ENCODE measurements at places on chromosomes 16 and 17.

GRCh38 chr16:6682142-6682811, 650.4 kb upstream of the RBFOX1 start:
- DNase-seq, result peak; percentile 12

- no peak for DNase-seq
These were observed 12.2 kb downstream of the GAN start for GRCh38 chr16:81327011-81327410.

GRCh38 chr16:48574766-48575165, 35.2 kb downstream of the N4BP1 start:
- no peak for DNase-seq

DNA sequence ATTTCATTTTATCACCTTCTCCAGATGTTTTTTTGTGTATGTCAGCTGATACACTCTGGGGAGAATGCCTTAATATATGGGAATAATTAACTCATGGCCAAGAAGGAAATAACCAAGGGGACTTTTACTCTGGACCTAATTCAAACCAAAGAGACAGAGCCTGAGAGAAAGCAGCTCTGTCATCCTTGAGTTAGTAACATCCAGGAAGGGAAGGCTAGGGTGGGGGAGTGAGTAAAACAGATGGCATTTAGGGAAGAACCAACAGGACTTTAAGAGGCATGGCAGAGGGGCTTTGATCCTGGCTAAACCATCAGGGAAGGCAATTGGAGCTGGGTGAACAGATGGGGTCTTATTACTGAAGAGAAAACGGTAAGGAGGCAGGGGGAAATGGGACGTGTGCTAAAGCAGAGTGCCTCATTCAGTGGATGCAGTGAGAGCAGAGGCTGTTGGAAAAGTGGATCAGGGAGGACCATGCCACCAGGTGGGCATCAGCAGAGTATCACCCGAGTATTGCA, 2.5 kb upstream of the SMPD3 start:
- DNase-seq, result no peak

GRCh38 chr17:29825604-29826003, 104.4 kb downstream of the SSH2 start:
- DNase-seq, result peak; percentile 26

DNA sequence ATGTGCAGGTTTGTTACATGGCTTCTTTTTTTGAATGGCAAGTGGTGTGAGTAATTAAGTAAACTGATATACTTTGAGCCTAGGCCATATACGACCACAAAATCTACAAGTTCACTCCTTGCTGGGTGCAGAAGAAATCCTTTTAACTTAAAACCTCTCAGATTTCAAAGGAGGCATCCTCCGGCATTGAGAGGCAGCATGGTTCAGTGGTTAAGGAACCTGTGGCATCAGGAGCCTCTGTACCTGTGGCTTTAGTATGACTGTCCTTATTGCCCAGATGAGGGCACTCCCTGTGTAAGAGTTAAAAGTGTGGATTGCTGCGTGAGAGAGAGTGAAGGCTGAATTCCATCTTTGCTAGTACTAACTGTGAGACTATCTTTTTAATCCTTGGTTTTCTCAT, 3.3 kb downstream of the NLRP1 start:
- DNase-seq, result no peak

GRCh38 chr16:53090286-53090590, 35.4 kb downstream of the CHD9 start:
- no peak for DNase-seq

DNA sequence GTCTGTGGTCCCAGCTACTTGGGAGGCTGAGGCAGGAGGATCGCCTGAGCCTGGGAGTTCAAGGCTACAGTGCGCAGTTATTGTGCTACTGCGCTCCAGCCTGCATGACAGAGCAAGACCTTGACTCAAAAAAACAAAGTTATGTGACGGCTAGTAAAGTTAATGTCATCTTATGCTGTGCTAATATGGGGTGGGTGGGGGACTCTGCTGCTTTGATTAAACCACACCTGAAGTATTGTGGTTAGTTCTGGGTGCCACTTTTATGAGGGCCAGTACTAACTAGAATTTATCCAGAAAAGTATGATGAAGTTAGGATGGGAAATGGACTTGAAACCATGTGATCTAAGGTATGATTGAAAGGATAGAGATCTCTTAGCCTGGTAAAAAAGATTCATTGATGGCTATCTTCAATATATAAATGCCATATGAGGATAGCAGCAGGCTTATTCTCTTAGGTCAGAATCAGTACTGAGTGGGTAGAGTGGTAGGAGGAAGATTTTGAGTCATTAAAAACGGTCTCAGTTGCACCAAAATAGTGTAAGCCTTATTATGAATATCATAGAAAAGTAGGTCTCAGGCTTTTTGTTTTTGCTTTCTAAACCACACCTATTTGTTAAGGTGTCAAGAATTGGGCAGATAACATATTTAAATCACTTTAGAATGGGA, 5.6 kb downstream of the WSB1 start:
- DNase-seq, result no peak

GRCh38 chr17:17103160-17103559, 60.9 kb downstream of the MPRIP start:
- no peak for DNase-seq

- DNase-seq, result no peak
These were observed 39.5 kb downstream of the SMARCE1 start for GRCh38 chr17:40608061-40608581.

DNA sequence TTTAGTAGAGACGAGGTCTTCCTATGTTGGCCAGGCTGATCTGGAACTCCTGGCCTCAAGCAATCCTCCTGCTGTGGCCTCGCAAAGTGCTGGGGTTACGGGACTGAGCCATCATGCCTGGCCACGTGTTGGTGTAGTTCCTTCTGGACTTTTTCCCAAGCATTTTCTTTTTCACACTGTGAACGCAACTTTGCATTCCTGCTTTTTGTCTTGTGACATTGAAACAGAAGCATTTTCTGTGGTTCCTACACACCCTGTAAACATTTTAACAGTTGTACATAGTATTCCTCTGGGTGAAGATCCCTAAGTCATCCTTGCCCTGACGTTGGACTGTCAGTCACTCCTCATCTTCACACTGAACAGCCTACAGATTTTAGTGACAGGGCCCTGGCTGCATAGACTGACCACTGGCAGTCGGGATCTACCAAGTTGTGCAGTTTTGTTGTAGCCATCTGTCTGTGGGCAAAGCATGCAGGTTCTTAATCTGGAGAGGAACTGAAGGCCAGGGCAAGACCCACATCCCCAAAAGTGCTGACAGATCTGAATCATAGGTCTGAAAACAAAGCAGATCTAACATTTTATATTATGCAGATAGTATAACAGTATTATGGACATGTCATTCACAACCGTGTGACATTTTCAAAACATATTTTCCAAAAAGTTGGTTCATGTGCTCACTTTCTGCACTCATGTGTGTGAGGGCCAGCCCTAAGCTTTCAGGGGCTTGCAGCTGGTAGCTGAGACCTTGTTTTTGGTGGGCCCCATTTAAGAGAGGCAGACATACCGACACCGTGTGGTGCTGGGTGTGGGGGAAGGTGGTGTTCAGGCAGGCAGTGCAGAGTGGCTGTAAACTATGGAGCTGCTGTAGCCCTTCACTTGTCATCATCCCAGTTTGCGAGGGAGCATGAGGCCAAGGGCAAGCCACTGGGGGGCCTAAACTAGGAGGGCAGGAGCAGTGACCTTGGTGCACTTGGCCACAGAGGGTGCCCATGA, 59.9 kb downstream of the EPN2 start:
- DNase-seq, result no peak

DNA sequence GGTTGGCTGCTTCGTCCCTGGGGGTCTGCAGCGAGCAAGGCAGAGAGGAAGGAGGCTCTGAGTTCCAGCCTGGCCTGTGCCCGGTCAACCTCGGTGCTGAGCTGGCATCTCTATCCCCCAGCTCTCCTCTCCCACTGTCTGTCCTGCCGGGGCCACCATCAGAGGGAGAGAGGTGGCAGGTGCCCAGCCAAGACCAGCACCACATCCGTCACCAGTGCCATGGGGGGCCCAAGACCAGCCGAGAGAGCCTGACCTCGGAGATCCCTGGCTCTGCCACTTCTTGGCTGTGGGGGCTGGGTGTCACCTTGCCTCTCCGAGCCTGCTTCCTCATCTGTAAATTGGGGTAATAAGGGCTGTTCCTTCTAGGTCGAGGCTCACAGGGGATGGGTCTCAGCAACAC, 560 bp upstream of the P2RX1 start:
- no peak for DNase-seq

DNA sequence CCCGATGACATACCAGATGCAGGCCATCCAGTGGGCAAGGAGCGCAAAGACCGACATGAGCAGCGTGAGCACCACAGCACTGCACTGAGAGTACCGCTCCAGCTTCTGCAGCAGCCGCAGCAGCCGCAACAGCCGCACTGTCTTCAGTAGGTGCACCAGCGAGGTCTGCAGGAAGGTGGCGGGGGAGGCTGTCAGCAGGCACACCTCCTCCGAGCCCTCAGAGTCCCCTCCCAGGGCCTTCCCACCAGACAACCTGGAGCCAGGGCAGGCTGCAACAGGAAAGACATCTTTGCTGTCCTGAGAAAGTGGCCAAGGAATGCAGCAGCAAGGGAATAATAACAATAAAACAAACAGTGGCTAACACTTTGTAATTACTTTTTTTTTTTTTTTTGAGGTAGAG, 9.1 kb downstream of the KCNH4 start:
- no peak for DNase-seq

- DNase-seq, result no peak
These were observed 4.0 kb upstream of the CDK5R1 start for GRCh38 chr17:32482568-32483320.

GRCh38 chr17:77846531-77847085, 111.9 kb upstream of the TNRC6C start:
- DNase-seq, result no peak

GRCh38 chr17:37744961-37745800, at the start of gene HNF1B:
HNF1B (minus strand) TSS chr17:37745059; CDS start chr17:37744884, 175 bp downstream.
- peak; percentile 81 for DNase-seq

GRCh38 chr16:27703545-27703944, 153.6 kb downstream of the KATNIP start:
- DNase-seq, result no peak

All from mucosa of gallbladder (tissue), 1 donor.